Cortex of kidney (tissue), 1 donor: ENCODE measurements at places on chromosomes 16 and 17.

- DNase-seq, result no peak
These were observed 10.9 kb downstream of the ACLY start for GRCh38 chr17:41907633-41908539.

GRCh38 chr17:77506371-77506991 is 365.7 kb downstream of the SEC14L1 start:
- no peak for DNase-seq

DNA sequence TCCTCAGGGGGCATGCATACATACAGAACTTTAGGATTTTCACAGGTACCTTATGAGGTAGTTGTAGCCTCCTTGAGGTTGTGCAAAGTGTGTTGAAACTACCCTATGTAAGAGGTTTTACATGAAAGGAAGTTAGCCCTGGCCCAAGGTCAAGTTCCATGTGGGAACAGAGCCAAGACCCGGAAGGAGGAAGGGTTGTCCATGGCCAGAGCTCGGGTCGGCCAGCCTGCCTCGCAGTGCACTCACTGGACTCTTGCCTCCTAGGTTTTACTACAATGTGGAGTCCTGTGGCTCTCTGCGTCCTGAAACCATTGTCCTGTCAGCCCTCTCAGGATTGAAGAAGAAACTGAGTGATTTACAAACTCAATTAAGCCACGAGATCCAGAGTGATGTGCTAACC is 8.2 kb downstream of the POLR2C start:
- DNase-seq, result no peak

DNA sequence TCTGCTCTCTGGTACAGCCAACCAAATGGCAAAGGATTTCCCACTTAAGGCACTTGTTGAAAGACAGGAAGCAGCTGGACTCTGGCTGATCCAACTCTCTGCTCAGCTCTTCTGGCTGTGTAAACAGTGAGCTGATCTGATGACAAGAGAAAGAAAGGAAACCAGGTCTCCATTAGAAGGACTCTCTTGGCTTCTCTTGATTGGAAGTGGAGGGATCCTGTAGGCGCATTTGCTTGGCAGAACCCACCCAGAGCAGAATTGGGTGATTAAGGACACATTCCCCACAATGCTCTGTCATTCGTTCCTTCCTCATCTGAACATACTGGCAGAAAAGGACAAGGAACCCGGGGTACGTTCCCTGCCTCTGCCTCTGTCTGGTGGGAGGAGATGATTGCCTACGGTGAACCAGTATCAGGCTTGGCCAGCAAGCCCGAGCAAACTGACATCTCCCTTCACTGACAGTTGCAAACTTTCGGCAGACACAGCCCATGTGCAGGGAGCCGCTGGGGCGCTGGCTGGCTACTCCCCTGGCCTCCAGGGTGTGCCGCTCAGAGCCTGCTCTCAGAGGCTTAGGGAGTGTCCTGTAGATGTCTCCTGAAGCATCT is 29.1 kb downstream of the LDHD start:
- no peak for DNase-seq

- DNase-seq, result no peak
These were observed 11.5 kb downstream of the PARN start for GRCh38 chr16:14618566-14618965.

DNA sequence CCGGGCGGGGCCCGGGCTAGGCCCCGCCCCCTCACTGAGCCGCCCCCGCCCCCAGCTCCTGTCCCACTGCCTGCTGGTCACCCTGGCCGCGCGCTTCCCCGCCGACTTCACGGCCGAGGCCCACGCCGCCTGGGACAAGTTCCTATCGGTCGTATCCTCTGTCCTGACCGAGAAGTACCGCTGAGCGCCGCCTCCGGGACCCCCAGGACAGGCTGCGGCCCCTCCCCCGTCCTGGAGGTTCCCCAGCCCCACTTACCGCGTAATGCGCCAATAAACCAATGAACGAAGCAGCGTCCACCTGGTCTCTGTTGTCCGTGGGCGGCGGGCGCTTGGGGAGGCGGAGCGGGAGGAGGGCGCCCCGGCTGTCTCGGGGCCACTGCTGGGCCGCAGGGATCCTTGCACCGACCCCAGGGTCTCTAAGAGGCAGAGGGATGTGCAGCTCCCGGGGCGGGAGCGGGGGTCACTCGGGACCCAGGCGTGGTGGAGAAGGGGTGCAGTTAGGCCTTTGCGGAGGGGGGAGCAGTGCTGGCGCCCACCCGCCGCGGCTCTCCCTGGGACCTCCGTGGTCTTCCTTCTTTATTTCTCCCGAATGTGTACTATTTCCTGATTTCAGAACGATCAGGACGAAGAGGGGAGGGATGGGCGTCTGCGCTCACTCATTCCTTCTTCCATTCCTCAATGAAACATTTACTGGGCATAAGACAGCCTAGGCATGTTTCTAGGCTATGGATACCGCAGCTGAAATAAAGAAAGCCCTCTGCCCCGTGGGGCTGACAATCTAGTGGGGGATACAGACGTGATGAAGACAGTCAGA is 2.0 kb downstream of the HBZ start:
- DNase-seq, result no peak

GRCh38 chr16:66428682-66429251 is 1.7 kb downstream of the BEAN1 start:
- DNase-seq, result no peak

GRCh38 chr16:75433732-75434413 is 570 bp upstream of the CFDP1 start:
- DNase-seq, result no peak

- DNase-seq, result no peak
These were observed 30.1 kb upstream of the TNFRSF13B start for GRCh38 chr17:17001874-17002520.
